ENCODE measurements at places on chromosomes 2 and 18. TPM values are rescaled to one million over a fixed set of nuclear protein-coding genes. Genes with fewer than 3 reads are reported as not detected.

SKOR2 gene
- not detected for total RNA-seq

IFT172 gene
- 40.7 TPM for total RNA-seq

XDH gene
- under 0.01 TPM for total RNA-seq

NBAS gene
- total RNA-seq = 147 TPM

FAP gene
- 269 TPM for total RNA-seq

ABCG8 gene
- total RNA-seq = not detected

TUBA3D gene
- total RNA-seq = not detected

TMEM247 gene
- not detected for total RNA-seq

TMEM237 gene
- total RNA-seq = 44.3 TPM

SLC8A1 gene
- 53.6 TPM for total RNA-seq

SERPINB11 gene
- total RNA-seq = not detected

FBXO48 gene
- total RNA-seq = 0.66 TPM

CYP1B1 gene
- 4.0 TPM for total RNA-seq

MYO3B gene
- total RNA-seq = under 0.01 TPM

LIMS3 gene
- 14.7 TPM for total RNA-seq

SERPINB4 gene
- total RNA-seq = not detected

NGEF gene
- 1.2 TPM for total RNA-seq

Data from uterine smooth muscle cell (primary cell).